HL-60 (cell line): ENCODE measurements at places on chromosomes 16 and 17.

- peak; percentile 70 for DNase-seq
Measured at GRCh38 chr16:31221357-31222160, 4.6 kb upstream of the PYDC1 start.

DNA sequence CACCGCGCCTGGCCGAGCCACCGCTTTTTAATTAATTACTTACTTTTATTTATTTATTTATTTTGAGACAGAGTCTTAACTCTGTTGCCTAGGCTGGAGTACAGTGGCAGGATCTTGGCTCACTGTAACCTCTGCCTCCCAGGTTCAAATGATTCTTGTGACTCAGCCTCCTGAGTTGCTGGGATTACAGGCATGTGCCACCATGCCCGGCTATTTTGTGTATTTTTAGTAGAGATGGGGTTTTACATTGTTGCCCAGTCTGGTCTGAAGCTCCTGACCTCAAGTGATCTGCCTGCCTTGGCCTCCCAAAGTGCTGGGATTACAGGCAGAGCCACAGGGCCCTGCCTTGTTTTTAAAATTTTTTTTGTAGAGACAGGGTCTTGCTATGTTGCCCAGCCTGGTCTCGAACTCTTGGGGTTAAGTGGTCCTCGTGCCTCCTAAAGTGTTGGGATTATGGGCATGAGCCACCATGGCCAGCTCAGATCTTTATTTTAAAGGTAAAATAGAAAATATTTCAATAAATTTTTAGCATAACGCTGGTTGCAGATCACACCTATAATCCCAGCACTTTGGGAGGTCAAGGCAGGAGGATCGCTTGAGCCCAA lies 18.3 kb upstream of the NUDT16L1 start:
- no peak for DNase-seq

GRCh38 chr17:40268141-40268712 lies 19.5 kb upstream of the CDC6 start:
- no peak for DNase-seq

GRCh38 chr16:86681031-86681756 lies 102.8 kb downstream of the FOXL1 start:
- no peak for DNase-seq

DNA sequence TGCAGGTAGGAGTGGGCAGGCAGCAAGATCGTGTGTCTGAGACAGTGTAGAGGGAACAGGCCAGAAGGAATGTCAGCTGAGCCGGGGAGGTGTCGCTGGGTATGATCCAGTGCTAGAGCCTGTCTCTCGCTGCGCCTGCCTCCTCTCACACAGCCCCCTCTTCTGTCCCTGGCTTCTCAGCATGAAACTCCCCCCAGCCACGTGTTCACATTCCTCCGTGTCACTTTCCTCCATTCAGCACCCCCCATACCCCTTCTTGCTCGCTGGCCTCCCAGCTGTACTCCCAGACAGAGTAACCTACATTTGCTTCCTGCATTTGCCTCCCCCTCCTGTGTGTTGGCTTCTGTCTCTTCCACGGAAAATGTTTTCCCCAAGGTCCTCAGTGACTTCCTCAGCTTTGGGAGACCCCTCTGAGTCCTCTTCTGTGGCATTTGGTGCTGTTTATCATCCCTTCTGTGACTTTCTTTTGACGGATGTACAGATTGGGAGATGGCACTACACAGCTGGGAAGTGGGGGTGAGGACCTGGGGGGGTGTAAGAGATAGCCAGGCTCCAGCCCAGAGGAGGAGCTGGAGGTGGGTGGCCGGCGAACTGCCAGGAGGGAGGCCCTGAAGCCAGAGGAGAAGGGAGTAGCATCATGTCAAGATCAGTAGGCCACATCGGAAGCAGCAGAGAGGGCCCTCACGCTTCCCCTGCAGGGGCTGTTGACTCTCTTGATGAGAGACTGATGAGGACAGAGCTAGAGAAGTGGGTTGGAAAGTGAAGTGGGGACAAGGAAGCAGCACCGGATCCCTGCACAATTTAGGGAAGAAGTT lies 19.2 kb downstream of the SGF29 start:
- DNase-seq = no peak

DNA sequence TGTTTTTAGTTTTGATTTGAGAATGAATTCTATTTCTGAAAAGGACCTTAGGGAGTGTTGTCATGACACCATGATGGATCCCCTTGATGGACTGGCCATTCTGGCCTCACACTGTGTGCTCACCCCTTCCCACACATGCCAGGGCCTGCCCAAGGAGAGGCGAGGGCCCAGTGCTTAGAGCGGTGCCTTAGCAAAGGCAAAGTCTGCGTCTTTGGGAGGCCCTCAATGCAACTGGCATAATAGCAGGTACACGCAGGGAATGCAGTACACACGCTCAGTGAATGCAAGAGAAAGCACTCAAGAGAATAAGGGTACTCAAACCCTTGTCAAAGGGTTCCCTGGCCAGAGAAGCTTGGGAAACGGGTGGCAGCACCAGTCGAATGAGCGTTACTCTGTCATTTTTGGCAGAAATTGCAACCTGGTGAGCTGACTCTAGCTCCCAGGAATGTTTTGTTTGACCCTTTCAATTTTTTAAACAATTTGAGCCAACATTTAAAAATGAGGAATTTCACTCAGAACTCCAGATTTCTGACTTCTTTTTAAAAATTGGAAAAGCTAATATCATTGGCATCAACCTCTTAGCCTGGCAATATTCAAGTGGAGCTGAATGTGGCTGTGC lies 32.1 kb downstream of the NKD1 start:
- no peak for DNase-seq

DNA sequence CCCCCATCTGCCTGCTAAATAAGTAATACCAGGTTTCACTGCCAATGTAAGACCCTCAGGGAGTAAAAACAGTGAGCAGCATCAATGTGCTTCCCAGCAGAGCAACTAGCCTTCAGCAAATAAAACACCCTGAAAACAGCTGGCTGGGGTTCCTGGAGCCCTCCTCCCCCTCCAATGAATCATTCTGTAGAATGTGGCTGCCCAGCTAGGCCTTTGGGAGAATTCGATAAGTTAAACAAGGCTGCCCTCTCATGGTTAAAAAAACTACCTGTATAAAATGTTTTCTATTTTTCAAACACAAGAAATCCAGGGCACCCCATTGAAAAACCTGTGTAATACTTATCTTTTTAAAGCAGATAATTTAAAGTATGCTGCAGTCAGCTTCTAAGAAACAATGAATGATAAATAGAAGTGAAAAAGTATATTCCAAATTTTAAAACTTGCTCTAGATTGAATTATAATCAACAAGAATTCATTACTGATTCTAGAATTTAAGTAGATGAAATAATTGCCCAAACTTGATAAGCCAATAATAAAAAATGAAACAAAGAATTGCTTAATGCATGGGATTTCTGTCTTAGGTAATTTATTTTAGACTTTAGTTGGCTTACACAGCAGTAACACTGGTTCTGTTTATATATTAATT lies 9.4 kb upstream of the TOM1L1 start:
- peak; percentile 11 for DNase-seq

DNA sequence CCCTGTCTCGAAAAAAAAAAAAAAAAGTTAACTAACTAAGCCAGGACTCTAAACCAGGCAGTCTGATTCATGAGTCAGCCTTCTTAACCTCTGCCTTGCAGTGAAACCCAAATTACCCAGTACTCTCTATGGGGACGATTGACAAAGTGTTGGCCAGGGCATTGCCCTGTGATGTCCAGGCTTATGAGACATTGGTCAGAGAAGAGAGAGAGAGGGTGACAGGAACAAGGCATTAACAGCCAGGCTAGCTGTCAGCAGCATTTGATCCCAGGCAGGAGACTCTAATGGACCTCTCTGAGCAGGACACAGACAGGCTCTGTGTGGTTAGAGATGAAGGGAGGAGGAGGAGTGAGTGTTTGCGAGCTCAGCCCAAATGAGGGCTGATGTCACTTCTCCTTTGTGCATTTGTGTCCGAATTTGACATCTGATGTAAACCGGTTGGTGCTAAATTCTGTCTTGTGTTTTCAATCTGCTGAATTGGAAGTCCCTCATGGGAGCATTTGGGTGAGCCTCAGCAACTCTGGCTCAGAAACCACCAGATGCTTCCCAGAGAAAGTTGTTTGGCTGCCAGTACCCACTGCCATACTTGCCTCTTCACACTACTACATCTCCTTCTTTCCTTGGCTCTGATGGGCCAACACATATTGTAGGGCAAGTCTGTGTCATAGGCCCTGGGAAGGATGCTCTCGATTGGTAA lies 4.3 kb upstream of the MYL4 start:
- no peak for DNase-seq

- no peak for DNase-seq
Measured at GRCh38 chr16:57889960-57890751, 80.8 kb downstream of the CNGB1 start.

GRCh38 chr17:34351096-34351495 lies 5.2 kb upstream of the CCL13 start:
- no peak for DNase-seq

DNA sequence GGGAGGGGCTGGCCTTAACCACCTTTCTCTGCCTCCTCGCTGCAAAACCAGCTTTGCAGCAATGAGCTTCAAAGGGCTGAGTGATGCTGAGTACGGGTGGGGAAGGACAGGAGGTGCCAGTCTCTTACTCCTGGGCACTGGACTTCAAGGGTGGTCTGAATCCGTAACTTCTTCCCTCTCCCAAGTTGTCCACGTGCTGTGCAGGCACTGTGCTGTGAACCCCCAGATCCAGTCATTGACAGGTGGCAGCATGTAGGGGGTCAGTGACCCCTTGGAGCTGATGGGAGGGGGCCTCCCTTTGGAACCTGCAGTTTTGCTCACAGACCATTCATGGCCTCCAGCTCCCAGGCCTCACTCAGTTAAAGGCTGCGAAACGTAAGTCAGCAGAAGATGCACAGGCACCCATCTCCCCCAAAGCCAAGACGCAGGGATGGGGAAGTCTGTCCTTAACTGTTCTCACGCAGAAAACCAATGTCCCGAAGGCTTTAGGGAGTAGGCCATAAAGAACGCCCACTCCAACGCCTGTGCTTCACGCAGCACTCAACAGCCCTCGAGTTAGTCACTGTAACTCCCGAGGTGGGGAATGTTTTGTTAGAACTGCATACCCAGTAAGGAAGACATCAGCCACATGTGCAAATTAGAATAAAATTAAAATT lies 7.9 kb downstream of the LITAFD start:
- no peak for DNase-seq

DNA sequence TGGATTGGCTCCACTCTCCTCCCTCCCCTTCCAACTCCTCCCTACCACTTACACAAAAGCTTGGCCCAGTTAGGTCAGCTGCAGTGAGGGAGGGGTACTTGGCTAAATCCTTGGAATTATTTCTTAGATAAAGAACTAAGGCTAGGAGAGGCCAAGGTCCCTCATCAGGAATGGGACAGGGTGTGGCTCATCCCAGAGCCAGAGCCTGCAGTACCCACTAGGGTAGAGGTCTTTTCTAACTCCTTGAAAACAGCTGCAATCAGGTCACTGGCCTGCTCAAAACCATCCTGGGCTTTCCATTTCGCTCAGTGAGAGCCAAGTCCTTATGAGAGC lies 1.9 kb upstream of the SLC46A1 start:
- DNase-seq = no peak

DNA sequence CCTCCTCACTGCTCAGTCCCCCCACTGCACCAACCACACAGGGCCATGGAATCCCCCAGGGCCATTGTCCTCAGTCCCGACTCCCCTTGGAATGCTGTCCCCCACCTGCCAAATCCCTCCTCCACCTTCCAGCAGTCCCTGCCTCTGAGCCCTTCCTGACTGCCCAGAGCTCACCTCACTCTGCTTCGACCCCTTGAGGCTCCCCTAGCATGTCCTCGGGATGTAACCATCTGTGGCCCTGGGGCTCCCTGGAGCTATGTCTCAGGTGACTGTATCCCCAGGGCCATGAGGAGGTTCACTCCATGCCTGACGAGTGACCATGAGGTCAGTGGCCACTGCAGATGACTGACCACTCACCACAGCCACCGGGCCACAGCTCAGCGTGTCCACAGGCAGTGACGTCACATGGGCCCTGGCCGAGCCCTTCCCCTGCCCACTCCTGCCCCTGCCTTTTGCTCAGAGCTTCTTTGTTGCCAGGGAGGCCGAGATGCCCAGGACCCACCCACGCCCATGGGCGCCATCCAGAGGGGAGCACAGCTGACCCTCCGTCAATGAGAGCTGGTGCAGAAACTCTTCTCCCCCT lies 7.7 kb upstream of the PIEZO1 start:
- DNase-seq = no peak

DNA sequence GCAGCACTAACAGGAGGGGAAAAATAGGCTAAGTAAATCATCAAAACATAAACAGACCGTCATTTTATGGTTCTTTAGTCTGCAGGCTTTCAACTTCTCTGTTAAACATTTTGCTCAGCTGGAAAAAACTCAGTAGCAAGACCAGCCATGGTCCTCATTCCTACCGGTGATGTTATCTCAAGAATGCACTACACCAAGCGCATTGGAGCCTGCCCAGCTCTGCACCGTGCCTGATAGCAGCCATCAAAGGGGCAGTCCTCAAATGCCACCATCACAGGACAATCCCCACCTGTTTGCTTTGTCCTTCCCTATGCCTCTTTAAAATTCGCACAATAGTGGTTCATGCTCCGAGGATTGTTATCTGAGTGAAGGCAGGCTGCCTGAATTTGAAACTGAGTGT lies 181.5 kb upstream of the MON1B start:
- DNase-seq = no peak

- DNase-seq = no peak
Measured at GRCh38 chr16:89383095-89384003, 107.0 kb downstream of the ANKRD11 start.

- peak; percentile 74 for DNase-seq
Measured at GRCh38 chr16:31476303-31477219, 4.6 kb downstream of the TGFB1I1 start.

DNA sequence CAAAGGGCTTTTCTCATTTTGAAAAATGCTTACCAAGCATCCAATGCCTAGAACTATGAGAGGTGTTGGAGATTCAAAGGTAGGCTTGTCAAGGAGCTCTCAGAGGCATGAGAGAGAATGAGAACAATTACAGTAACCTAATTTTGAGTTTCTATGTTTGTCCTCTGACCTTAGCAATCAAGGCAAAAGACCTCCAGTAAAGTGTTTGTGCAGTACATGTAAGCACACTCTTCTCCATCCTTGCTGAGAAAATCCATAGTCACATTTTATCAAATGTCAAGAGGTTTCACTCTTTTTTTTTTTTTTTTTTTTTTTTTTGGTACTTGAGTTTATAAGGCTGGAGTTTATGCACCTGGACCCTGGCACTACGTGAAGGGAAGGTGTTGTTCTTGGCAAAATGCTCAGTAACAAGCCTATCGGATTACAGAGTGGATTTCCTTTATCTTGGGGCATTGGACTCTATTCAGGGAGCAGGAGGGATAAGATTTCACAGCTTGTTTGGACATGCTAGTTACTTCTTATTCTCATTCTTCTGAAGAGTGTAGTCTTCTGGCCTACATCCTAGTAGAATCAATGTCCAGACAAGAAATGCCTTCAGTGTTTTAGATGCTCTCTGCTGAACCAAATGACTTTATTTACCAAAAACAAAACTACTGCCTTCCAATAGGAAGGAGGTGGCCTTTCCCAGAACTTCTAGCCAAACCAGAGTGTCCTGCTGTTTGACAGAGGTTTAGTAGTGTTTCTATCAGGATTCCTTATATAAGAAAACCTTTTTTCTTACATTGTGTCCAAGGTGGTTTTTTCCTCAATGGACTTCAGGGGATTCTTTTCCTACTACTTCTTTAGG lies 21.9 kb downstream of the KCNJ2 start:
- DNase-seq = no peak
